Suprapubic skin (tissue), 4 donors: ENCODE measurements at places on chromosomes 4 and X. TPM values are rescaled to one million over a fixed set of nuclear protein-coding genes. Genes with fewer than 3 reads are reported as not detected.

GRCh38 chr4:120777459-120777858 is 145.1 kb downstream of the PRDM5 start:
- no peak for DNase-seq

DNA sequence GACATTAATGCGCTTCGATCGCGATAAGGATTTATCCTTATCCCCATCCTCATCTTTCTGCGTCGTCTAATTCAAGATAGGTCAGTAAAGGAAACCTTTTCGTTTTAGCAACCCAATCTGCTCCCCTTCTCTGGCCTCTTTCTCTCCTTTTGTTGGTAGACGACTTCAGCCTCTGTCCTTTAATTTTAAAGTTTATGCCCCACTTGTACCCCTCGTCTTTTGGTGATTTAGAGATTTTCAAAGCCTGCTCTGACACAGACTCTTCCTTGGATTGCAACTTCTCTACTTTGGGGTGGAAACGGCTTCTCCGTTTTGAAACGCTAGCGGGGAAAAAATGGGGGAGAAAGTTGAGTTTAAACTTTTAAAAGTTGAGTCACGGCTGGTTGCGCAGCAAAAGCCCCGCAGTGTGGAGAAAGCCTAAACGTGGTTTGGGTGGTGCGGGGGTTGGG is 528 bp upstream of the FGF2 start:
- no peak for DNase-seq

GRCh38 chrX:80423744-80424143 is 3.5 kb downstream of the TENT5D start:
- no peak for DNase-seq

GRCh38 chrX:106955004-106955772 is 35.0 kb downstream of the CLDN2 start:
- DNase-seq = no peak

DNA sequence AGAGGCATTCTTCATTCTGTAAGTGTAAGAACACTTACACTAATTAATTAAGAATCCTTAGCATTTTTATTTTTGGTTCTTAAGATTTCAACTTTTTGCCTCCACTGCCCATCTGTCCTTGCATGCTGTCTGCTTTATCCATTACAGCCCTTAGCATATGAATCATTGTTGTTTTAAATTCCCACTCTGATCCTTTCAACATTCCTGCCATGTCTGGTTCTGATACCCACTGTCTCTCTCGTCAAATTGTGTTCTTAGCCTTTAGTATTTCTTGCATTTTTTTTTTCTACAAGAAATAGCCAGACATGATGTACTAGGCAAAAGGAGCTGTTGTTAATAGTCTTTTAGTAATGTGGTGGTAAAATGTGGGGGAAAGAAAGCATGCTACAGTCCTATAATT is 1360.0 kb downstream of the TECRL start:
- DNase-seq = no peak

DNA sequence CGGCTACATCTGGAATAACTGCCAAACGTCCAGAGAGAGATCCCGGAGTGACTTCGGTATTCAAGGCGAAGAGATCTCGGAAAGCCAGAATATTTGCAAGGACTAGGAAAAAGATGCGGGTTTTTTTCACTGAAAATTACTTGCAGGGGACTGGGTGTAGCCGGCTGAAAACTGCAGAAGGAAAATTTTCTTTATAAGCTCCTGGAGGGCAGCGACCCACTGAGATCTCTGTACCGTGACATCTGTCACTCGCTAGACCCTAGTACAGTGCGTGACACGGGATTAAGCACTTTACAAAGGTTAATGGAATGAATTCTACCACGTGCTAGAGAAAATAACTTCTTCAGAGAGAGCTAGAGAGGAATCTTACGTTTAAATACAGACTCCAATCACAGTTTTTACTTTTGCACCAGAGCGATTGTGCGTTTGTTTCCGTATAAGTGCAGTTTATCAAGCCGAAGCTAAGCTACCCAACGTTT is 1.1 kb upstream of the LCORL start:
- DNase-seq = no peak

GRCh38 chrX:41588271-41588670 is 100.5 kb upstream of the GPR34 start:
- DNase-seq = no peak

DNA sequence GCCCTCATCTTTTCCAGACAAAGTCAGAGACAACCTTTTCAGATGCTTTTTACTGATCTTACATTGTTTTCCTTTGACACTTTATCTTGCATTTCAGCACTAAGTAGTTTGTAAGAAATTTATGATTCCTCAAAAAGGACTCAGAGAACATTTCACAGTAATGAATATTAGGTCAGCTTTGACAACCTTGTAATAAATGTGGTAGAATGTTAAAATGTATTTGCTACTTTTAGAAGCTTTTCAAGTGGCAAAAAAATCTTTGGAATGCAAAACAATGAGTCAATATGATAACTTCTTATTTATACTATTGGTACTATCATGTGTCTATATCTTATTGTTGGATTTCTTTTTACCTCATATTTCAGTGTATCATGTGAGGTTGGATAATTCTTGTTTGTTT is 146.2 kb upstream of the FAT4 start:
- no peak for DNase-seq

GRCh38 chr4:21656832-21657231 is 291.7 kb downstream of the KCNIP4 start:
- no peak for DNase-seq

- no peak for DNase-seq
These were observed 57.8 kb downstream of the DCLK2 start for GRCh38 chr4:150136036-150136435.

TMPRSS11F gene
- total RNA-seq = 14.7 TPM

SSX3 gene
- not detected for total RNA-seq

ASMT gene
- total RNA-seq = 0.68 TPM

SHROOM4 gene
- 10.0 TPM for total RNA-seq
